ENCODE measurements at places on chromosomes 2 and 18. TPM values are rescaled to one million over a fixed set of nuclear protein-coding genes. Genes with fewer than 3 reads are reported as not detected.

The C2orf74 gene
- total RNA-seq: 5.8 TPM

DNA sequence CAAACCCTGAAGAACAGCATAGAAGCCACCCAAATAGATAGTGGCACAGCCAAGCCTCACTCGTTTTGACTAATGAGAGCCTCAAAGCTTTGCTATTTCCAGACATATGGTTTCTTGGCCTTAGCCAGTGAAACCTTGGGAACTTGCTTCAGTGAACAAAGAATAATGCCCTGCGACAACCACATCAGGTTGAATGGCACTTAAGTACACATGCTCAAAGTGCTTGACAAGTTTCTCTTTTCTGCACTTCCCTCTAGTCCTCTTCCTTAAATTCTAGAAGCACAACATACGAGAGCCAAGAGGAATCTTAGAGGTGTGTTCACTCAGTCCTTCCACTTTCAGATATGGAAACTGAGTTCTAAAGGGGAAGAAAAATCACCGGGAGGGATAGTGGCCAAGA lies 258.3 kb downstream of the HAUS1 start:
- no peak for DNase-seq

DNA sequence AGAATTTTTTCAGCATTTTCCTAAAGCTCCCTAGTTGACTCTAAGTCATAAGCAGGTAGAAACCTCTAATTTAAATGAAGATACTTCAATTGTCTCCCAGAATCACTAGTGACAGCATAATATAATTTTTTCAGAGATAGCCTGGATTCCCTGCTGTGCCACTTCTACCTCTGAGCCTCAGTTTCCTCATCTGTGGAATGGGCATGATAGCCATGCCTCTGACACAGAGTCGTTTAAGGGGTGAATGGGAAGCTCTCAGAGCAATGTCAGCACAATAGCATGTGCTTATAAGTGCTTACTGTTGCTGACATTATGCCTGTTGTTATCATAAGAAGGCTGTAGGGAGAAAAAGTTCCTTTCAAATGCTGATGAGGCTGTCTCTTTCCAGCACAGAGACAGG lies 48.0 kb downstream of the SFXN5 start:
- DNase-seq: no peak

DNA sequence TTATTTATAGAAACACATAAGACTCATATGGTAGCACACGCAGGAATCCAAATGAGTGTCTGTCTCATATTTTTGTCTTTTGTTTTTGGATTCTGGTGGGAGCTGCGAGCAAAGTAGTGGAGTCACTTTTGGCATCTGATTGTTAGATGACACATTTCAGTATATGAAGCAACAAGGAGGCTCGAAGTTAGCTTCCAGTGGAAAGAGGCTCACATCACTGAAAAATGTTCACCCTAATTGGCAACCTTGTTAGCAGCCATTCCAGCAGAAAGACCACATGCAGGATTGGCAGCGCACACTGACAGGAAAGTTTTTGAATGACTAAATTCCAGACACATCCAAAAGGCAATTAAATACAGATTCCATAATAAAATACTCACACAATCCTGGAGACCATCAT lies 87.4 kb downstream of the MYT1L start:
- DNase-seq: no peak

DNA sequence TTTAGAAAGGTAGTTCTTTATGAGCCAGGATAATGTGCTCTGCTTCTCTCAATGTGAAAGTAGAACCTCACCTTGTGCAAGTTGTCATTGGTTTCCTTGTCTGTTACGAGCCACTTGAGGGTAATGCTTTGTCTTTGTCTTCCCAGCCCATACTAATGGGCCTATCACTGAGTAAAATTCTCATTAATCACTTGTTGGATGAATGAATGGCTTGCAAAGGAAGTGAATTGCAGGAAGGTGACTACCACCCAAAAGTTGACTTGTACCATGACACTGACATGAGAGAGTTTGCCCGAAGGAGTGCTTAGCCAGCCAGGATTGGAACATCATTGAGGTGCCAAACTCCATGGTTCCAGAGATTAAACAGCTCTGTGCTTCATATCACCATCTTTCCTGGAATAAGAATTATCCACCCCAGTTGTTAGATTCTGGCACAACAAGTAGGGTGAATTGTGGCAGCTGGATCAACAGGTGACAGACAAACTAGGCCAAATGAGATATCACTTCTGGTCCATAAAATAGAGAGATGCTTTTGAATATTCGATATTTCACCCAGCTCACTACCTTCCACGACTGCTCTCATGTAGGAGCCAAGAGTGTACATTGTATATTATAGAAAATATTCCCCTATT lies 20.5 kb upstream of the CD28 start:
- no peak for DNase-seq

The KIF1A gene
- 0.43 TPM for total RNA-seq

- no peak for DNase-seq
Measured at GRCh38 chr2:161418275-161418714, 2.2 kb downstream of the TBR1 start.

DNA sequence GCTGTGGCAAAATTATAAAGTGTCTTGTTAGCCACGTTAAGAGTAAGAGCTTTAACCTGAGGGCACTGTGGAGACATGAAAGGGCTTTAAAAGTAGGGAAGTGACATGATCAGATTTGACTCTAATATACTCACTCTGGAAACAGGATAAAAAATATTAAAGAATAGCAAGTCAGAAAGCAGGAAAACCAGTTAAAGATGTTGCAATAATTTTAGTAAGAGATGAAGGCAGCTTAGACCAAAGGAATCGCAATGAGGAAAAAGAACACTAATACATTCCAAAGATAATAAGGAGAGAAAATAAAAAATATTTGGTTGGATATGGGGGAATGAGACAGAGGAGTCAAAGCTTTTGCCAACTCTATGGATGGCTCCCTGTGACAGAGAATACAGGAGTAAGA lies 183.8 kb downstream of the DYM start:
- DNase-seq: no peak
